Activated CD4-positive, CD25-positive, alpha-beta regulatory T cell treated with anti-CD3 and anti-CD28 coated beads, Interleukin-2, amount 50 U/mL, for 16 hours (primary cell): ENCODE measurements at places on chromosomes 2 and 18.

GRCh38 chr2:133511679-133512078, 56.6 kb downstream of the NCKAP5 start:
- no peak for DNase-seq

- DNase-seq = no peak
Measured at GRCh38 chr2:178072000-178072382, 586 bp downstream of the PDE11A start.

- DNase-seq = no peak
Measured at GRCh38 chr2:127054996-127055785, 51.8 kb downstream of the BIN1 start.

GRCh38 chr2:65379721-65380171, 52.7 kb downstream of the SPRED2 start:
- no peak for DNase-seq

DNA sequence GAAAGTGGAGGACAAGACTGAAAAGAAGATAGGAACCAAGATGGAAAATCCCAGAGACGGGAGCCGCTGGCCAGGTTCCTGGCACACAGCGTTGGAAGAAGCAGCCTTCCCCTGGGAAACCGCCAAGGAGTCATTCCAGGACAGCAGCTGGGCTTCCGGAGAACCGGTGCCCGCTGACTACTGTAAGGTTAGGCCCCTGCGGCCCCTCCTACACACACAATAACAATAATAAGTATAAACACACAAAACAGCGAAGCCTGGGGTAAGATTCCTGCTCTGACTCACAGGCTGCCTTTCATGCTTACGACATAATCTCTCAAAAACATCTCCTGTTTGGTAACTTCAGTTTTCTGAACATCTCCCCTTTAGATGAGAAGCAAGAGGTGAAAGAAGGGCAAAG, 28.1 kb upstream of the MYCN start:
- no peak for DNase-seq

- DNase-seq = no peak
Measured at GRCh38 chr2:138103156-138103555, 138.9 kb downstream of the HNMT start.

DNA sequence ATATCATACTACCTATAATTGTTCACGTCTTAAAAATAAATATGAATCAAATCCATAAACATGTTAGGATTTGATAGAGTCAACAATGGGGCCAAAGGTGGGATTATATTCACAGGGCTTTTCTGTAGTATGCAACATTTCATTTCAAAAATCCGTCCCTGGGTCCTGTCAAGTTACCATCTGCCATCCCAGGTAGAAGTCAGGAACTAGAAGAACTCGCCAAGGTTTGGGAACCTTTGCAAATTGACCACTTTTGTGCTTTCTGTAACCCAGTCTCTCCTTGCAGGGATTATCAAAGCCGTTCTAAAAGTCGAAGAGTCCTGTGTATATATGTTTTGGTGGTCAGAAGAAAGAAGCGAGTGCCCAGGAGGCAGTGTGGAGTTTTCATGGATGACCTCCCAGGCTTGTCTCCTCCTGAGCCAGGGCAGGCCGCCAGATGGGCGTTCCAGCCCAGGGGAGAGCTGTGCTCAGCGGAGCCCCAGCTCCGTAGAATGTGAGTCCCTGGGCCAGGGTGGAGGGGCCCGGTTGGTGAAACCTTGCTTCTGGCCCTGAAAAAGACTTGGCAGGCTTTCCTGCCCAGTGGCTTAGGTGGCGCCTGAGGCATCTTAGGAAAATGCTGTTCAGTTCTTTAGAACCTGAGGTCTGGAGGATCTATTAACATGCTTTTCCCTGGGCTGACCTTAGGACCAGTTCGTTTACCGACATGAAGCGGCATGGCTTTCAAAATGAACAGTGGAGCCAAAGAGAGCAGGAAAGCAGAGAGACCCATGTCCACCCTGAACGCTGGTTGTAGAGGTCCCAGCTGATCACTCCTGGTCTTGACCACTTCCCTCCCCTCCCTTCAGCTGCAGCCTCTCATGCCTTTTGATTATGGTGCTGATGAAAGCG, 69.2 kb downstream of the LONRF2 start:
- DNase-seq = no peak

DNA sequence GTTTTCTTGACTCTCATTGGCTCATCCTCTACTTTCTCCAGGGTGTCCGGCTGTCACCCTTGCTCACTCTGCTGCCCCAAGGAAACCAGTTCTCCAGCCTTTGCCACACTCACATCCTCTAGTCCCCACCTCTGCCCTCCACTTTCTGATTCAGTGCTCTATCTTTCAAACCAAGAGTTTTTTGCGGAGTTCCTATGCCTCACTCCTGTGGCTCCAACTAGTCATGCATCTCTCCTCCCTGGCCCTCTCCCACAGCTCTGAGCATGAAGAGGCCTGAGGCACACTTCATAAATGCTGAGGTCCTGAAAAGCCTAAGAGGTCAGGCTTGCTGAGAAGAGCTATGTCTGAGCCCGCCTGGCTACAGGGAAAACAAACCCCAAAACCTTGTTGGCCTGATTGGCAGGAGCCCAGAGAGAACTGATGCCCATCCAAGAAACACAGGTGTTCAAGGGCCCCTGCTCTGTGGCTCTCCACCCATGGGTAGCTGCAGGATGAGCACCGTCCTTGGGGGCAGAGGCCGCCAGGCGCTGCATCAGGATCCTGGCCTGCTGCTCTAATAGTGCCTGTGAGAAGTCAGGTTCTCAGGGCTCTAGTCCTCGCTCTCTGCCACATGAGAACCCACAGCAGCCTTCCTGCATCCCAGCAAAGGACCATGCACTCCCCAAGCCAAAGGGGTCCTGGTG, 42.1 kb downstream of the HS1BP3 start:
- no peak for DNase-seq

DNA sequence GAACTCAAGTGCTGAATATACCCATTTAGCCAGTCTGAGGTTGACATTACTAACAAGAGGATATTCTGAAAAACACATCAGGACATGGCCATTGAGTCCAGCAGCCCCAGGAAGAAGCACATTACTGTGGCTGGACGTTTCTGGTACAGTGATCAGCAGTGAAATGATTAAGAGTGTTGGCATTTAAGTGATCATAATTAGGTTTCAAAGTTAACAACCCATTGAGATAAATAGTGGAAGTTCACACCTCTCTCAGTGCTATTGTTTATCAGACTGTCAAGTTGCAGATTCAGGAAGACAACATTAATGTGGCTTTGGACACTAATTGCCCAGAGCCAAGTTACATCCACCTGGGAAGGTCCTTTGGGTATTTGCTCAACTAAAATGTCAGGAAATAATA, 139.5 kb upstream of the GAREM1 start:
- no peak for DNase-seq

GRCh38 chr2:95021023-95021416, 4.5 kb upstream of the MAL start:
- no peak for DNase-seq

GRCh38 chr2:123380370-123380935, 644.6 kb upstream of the CNTNAP5 start:
- no peak for DNase-seq

DNA sequence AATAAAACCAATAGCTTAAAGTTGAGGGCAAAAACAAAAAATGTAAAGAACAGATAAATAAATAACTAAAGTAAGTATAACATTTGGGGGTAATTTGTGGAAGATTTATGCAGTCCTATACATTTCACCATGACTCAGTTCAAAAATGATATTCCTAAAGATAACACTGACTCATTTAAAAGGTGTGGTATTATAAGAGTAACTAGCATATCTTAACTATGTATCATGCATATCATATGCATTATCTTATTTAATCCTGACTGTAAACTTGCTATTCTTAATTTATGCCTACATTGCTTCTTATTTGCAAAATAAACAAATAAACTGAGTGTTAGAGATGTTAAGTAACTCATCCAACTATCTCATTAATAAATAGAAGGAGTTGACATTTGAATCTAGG, 726.5 kb upstream of the PKDCC start:
- DNase-seq = no peak

- no peak for DNase-seq
Measured at GRCh38 chr18:73479477-73479876, 611.7 kb upstream of the NETO1 start.

- no peak for DNase-seq
Measured at GRCh38 chr2:183389546-183390080, 265.4 kb downstream of the NUP35 start.

DNA sequence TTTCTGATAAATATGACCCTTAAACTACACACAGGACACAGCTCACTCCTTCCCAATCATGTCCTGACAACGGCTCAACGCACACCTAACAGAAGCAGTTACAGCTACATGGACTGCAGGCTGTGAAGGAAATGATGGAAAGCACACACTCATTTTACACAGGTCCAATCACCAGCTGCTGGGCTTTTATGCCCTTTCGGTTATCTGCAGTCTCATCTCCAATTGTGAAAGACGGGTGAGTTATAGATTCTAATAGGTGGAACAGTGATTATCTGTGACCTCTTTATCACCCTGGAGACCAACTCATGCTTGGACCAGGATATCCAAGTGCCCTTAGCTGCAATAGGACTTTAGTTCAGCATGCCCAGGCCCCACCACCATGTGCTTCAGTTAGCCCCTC, 110.4 kb upstream of the CREB1 start:
- no peak for DNase-seq

DNA sequence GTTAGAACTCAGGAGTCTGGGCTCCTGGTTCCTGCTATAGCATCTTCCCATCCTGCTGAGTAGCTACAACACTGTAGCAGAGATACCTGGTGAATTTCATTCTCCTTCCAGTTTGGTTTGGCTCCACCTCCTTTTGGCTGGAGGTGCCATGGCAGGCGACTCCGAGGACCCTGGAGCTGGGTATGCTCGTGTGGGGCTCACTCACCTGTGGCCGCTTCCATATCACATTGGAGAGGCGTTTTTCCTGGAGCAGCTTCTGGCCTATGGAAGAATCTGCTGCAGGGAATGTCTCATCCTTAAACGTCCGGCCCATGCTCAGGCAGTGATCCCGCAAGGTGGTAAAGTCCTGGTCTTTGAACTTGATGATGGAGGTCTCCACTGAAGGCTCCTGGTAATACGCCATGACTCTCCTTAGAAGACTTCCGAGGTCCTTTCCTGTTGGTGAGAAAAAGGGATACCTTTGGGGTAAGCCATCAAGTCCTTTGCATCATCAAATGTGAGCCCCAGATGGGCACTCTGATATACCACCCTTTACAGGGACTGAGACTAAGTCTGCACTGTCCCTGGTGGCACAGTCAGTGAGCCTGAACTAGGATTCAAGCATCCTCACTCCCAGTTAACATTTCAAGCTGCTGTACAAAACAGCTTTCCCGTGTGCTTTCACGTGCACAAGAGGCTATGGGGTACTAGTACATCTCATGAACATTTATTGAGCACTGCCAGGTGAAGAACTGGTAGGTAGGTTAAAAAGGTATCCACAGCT, 20.1 kb downstream of the CAPN13 start:
- no peak for DNase-seq

DNA sequence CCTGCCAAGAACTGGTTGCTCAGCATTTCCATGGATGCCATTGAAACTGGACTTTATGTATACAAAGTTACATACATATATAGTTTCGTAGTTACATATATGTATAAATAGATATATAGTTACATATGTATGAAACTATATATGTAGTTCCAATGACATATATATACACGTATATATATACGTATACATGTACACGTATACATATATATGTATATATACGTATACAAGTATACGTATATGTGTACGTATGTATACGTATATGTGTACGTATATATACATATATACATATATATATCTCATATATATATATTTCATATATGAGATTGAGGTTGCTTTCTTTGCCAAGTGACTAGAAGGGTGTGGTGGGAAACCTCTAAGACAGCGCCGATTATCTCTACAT, 10.6 kb upstream of the TMEM131 start:
- DNase-seq = no peak

DNA sequence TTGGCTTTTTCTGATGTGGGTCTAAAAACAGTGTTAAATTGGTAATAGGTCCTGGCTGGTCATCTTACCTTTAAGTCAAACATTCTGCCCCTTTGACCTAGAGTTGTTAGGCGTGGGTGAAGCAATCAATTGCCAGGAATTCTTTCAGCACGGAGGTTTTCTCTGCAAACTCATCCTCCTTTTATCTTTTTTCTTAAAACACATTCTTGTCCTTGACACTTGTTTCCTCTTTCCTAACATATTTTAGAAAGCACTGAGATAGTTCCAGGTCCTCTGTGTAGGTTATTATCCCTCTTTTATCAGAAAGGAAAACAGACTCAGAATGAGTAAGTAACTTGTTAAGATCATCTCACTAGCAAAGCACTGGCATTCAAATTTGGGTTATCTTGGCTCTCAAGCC, 18.6 kb upstream of the AP1S3 start:
- DNase-seq = no peak

DNA sequence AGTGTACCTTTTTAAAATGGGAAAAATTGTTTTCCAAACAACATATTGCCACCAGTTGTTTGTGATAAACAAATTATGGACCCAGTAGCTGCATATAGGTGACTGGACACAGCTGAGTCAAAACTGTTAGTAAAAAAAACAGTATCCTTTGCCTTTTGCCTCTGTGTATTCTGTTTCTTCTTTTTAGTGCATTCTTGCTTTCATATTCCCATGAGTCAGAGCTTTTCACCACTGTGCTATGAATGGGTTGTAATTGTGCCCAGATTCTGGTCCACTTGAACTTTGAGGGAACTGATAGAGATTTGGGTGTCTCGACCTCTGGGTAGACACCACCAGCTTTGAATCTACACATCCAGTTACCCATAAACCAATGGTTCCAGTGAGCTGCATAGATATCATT, 1441.9 kb upstream of the ZEB2 start:
- no peak for DNase-seq

- DNase-seq = no peak
Measured at GRCh38 chr2:153543635-153544071, 65.1 kb upstream of the RPRM start.

DNA sequence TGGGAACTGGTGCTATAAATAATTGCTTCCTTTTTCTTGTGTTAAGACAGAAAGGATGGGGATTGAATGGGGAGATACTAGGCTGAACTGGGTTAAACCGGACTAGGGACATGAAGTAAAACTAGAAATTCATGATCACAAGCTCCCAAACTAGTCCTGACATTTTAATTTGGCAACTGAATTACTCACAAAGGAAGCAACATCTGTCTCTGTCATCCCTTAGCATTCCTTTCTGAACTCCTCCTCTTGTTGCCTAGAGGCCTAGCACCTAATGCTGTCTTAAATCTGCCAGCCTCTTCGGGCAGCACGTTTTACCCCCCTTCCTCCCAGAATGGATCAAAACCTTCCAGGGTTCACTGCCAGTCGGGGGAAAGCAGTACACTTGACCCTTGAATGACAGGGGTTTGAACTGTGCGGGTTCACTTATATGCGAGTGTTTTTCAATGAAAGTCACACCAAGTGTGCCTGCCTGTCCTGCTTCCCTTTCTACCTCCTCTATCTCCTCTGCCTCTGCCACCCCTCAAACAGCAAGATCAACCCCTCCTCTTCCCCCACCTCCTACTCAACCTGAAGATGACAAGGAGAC, 8.2 kb downstream of the KCTD1 start:
- DNase-seq = no peak

GRCh38 chr2:191050640-191050987, 36.6 kb upstream of the STAT1 start:
- no peak for DNase-seq
